Urinary bladder (tissue), 4 donors: ENCODE measurements at places on chromosomes 2 and 18. TPM values are rescaled to one million over a fixed set of nuclear protein-coding genes. Genes with fewer than 3 reads are reported as not detected.

DNA sequence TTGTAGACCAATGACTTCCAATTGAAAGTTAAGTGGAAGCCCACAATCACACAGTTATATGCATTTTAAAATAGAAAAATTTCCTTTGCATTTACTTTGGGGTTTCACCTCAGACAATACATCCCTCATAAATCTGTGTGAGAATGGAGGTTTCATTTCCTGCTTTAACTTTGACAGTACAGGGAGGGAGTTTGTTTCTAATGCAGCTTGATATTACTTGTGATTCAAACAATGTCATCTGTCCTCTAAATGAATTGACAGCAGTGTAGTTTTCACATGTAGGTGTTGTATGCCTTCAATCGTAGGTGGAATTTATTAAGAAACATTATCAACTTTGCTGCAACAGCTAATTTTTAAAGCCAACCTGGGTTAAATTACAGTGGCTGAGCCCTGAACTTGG lies 75.2 kb downstream of the TMEFF2 start:
- DNase-seq = no peak

DNA sequence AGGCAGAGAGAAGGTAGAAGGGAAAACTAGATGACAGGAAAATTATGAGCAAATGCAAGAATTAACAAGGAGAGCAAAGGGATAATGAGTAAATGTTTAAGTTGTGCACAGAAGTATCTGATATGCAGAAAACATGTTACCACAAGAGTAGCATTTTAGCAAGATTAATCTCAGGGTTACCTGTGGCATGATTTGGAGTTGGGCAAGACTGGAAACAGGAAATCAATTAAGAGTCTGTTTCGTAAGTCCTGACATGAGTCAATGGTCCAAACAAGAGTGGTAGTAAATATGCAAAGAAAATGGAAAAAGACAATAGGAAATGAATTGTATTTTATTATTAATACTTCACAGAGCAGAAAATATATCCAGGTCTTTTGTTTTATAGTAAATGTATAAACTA lies 17.3 kb upstream of the MTX2 start:
- no peak for DNase-seq

DNA sequence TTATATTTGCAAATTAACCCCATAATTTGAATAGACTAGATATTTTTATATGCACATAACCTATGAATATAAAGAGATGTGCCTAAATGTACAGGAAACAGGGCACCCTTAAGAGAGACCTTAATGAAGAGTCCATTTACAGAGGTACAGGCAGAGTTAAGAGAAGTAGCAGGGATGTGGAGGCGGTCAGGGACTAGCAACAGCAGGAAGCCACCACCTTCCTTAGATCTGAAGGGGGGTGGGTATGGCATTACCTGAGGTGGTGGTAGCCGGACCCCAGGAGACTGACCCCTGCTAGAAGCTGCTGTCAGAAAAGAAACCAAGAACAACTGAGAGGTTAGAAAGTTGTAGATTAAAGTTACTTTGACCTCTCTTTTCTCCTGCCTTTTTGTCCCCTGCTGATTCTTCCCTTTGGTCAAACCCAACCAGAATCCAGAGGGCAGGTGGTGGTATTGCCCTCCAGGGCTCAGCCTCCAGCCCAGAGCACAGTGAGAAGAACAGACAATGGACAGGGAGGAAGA lies 24.9 kb upstream of the ATG16L1 start:
- no peak for DNase-seq

SATB2 gene
- 3.5 TPM for total RNA-seq

GRCh38 chr2:203534621-203535077 lies 452 bp downstream of the RAPH1 start:
- DNase-seq = no peak

SCN7A gene
- total RNA-seq = 133 TPM

- DNase-seq = peak; percentile 45
Observed at GRCh38 chr2:64766841-64767669, 113.3 kb upstream of the SERTAD2 start.

GRCh38 chr2:70627211-70627898 lies 73.7 kb upstream of the TGFA start:
- no peak for DNase-seq

KLHL14 gene
- total RNA-seq = 1.5 TPM

RFX8 gene
- 0.69 TPM for total RNA-seq

DNA sequence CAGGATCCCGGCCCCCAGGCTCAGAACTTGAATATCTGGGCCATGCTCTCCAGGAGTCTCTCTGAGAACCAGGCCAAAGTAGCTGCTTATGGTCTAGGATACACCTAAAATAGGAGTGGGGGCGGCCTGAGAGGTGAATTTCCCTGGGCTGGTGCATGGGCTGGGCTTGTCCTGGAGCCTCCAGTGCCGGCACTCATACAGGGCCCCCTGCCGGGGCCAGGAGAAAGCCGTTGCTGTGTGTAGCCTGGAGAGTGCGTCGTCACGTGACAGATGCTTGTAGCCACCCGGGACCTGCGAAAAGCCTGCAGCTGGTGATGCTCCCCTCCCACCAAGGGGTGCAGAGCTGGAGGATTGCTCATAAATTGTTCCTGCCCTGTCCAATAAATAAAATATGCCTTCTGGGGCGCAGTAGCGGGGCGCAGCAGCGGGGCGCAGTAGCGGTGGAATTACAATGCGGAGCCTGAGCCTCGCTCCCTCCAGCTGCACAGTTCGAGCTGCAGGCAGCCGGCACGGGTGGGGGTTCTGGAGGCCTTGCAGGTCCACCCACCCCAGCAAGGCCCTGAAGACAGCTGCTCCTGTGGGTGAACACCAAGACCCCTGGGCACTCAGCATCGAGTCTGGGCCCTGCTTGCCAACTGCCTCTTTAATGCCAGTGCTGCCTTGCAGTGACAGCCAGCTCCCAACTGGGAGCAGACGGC lies 289.9 kb downstream of the NDUFA10 start:
- DNase-seq = no peak

- DNase-seq = no peak
Observed at GRCh38 chr18:76145521-76146376, 349.3 kb downstream of the ZNF516 start.

- DNase-seq = no peak
Observed at GRCh38 chr18:47343291-47343690, 91.8 kb upstream of the SKOR2 start.

DNA sequence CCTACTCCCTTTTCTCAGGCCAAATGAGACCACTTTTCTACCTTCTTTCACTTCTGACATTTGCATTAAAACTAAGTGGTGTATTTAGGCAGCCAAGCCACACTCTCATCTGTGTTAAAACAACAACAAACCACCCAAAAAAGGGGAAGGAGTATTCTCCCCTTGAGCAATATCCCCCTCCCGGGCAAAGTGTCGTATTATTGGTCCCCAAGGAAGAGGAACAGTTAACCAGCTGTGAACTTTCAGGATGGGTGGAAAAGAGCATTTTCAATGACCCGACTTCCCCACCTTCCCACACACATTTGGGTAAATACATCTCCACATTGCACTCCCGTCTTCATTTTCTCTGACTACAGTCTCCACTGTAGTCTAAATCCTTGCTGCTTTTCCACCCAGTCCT lies 44.3 kb downstream of the FEZ2 start:
- no peak for DNase-seq

HOXD4 gene
- 4.0 TPM for total RNA-seq

- DNase-seq = no peak
Observed at GRCh38 chr2:46338674-46339073, 41.5 kb downstream of the EPAS1 start.

GRCh38 chr2:96427917-96428316 lies 77.2 kb downstream of the NEURL3 start:
- no peak for DNase-seq
